Activated CD4-positive, CD25-positive, alpha-beta regulatory T cell (primary cell): ENCODE measurements at places on chromosomes 3 and 15.

GRCh38 chr15:96356494-96357455, 26.3 kb downstream of the NR2F2 start:
- peak; percentile 47 for DNase-seq

GRCh38 chr3:151816091-151816604, 2.2 kb downstream of the AADAC start:
- DNase-seq = no peak

DNA sequence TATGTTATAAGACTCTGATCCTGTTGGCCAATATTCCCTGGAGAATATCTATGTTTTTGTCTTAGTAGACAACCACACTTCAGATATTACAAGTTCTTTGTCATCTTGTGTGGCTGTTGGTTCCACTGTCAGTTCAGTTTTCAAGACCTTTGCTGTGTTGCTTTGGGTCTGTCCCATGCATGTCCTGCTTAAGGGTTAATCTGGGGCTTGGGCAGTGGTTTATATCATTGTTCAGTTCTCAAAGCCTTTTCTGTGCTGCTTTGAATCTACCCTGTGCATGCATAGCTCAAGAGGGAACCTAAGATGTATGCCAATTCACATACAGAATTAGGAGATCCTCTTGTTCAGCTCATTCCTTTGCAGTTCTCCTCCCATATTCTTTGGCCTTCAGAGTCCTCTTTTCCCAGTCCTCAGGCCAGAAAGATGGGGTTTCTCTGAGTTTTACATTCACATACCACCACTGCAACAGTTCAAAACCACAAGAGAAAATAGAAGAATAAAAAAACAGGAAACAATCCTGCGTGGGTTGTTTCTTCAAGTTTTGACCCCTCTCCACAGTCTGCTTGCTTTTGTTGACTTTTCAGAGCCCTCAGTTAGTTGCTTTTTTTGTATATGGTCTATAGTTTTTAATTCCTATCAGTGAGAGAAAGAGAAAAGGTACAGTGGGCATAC, 21.6 kb downstream of the BUB1B start:
- DNase-seq = no peak

GRCh38 chr3:94429517-94429916, 366.7 kb downstream of the NSUN3 start:
- DNase-seq = no peak

DNA sequence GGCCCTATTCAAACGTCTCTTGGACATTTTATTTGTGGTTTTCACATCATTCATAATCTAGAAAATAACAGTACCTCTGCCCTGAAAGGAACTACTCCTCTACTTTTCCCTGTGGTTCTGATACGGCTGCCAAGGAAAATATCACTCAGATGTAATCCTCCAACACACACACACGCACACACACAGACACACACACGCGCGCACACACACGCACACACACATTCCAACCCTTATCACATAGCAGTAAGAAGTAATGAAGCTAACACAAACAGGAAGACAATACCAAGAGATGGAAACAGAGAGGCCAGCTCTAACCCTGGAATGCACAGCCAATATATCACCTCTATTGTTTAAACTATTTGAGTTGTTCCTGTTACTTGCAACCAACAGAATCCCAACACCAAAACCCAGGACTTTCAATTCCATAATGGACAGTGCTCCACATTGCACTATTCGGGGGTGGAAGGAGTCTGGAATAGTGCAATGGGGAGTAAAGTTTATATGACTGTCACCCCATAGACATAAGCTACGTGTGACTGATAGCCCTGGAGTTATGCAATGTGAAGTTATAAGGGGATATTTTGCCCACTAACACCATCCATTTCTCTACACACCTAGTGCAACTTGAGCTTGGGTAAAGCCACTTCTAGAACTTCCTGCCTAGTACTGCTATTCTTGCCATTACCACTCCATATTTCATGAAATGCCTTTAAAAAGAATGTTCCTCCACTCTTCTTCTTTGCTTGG, 71.3 kb upstream of the FNDC3B start:
- DNase-seq = no peak

- DNase-seq = peak; percentile 51
Observed at GRCh38 chr3:184016811-184017671, 643 bp downstream of the ABCC5 start.

DNA sequence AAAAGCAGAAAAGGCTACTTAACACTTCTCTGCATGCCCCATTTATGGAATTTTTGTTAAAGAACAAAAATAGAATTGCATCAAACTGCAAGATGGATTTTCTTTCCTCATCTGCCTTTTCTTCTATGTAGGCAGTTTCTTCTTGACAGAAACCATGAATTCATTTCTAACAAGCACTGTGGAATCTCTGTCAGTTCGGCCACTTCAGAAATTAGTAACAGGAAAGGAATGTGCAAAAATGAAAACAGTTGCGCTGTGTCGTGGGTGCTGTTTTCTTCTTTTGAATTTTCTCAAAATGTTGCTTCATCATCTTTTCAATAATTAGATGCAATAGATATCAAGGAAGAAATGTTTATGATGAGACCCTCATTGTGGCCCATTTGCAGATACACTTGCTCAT, 151.6 kb downstream of the FOXB1 start:
- DNase-seq = no peak

DNA sequence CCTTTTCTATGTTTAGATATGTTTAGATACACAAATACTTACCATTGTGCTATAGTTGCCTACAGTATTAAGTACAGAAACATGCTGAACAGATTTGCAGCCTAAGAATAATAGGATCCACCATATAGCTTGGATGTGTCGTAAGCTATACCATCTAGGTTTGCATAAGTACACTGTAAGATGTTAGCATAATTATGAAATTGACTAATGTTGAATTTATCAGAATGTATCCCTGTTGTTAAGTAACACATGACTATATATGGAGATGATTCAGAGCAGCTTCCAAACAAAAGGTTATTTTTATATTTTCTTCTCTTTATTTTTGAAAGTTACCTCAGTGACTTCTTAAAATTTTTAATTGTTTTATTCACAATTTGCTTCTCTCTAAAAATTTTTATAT, 2.4 kb downstream of the SLC28A2 start:
- DNase-seq = no peak

GRCh38 chr3:124441766-124442165, 288.5 kb upstream of the UMPS start:
- DNase-seq = no peak

DNA sequence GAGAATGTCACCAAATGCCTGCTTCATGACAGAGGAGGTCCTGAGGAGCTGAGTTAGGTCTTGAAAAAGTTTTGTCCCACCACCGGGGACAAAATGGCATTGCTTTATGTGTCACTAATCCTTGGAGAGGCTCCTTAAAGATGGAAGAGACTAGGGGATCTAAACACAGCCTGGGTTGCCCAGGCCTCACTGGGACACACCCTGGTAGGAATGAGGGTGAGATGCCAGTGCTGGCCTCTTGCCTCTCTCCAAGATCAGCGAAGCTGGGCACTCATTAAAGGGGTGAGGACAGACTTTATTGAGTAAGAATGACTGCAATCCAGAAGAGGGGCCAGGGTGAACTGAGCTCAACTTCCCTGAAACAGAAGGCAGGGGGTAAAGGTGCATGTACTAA, 58.5 kb upstream of the KLF13 start:
- no peak for DNase-seq

DNA sequence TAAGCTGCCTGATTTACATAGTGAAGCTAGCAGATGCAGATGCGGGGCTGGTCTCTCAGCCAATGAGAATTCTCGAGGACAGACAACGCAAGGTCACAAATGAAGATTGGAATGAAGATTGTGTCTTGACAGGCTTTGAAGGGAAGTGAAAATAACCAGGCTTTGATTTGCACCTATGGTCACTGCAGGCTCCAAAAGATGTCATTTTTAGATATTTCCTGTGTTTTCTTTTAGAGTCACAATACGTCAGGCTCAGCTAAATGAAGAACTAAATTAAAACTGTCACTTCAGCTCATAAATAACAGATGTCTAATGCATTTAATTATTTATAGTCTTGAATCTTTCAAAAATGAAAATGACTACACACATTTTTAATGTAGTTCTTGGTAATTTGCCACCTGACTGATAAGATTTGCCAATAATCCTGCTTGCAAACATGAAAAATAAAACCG, 99.5 kb downstream of the SQOR start:
- no peak for DNase-seq

- no peak for DNase-seq
Observed at GRCh38 chr15:51494411-51495314, 127.9 kb downstream of the DMXL2 start.

DNA sequence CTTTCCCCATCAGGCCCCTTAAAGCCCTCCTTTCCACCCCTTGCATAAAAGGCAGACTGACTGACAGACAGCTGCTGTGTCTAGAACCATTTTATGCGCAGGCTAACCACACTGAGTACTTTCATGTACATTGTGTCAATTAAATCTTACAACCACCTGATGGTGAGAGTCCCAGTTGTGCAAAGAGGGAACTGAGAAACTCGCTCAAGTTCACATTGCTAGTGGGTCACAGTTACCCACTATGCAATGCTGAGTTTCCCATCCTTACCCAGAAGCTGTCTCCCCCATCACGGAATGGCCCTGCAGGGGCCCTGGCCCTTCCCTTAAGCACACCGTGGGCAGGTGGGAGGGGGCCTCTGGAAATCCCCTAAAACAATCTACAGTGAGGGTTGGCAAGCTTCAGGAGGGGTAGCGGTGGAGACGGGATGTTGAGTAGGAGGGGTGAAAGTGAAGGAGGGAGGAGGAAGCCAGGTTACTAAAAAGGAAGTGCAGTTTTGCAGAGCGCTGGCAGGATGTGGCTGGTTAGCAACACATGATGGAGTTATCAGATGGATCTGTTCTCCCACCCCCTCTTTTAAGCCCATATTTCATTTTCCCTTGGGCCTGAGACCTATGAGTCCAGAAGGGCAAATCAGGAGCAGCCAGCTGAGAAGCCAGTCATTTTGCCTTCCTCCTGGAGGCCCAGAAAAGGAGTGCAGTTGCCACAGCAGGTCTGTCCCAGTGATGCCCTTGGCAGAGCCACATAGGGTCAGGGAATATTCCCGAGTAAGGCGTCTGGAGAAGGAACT, 30.0 kb downstream of the STARD5 start:
- DNase-seq = peak; percentile 45

GRCh38 chr3:185630182-185630622, 44.1 kb downstream of the SENP2 start:
- no peak for DNase-seq

DNA sequence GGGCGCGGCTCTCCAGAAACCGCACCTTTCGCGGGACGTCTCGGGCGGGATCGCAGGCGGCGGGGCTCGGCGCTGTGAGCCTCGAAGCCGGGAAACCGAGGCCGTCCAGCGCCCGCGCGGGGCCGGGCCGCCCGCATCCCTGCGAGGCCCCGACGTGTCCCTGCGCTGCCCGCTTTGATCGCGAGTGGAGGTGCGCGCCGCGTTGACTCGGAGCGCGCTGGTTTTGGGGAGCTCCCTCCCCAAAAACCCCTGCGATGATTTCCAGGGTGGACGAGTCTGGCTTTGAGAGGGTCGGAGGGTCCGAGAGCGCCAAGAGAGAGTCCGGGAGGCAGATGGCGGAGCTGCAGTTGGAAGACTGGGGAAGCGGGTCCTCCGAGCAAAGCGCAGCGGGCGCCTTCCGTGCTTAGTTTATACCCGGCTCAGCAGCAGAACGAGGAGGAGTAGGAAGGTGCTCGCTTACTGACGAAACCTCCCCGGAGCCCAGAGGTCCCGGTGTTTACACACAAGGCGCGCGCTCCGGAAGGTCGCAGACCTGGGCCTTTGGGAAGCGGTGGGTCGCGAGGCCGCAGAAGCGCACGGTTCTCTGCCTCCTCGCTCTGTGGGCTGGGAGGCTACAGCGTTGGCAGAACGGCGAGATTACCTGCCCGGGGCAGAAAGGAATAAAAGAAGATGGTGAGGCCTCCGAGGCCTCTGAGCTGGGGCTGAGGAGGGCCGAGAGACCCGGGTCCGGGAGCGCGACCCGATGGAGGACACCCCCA, 687 bp downstream of the ALDH1A3 start:
- DNase-seq = no peak

DNA sequence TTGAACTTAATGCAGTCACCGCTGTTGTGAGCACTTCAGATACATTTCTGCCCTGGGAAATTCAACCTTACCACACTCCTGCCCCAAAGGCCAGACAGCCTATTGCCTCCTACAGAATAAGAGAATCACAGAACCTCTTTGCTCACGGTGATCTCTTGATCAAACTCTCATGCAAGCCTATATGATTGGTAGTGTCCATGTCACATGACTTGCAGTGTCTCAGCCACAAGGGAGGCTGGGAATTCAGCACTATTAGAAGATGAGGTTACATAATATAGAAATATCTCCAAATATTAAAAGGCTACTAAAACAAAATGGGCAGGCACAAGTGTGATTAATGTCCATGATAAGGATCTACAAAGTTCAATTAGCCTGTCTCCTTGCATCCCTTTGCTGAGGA, 3.8 kb upstream of the PCOLCE2 start:
- DNase-seq = no peak

DNA sequence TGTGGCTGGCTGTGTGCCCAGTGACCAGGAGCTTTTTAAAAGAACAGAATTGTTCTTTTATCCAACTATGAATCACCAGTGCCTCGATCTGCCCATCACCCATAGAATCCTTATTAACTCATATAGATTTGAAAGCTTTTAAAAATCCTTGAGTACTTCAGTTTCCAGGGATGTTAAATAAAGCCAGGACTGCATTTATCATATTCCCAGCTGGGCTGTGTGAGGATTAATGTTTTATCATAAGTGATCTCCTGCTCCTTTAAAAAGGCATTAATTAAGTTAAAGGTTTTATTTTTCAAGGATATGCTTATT, 234.0 kb downstream of the MYRIP start:
- DNase-seq = no peak

GRCh38 chr3:50174947-50175524, 16.4 kb upstream of the GNAT1 start:
- no peak for DNase-seq

DNA sequence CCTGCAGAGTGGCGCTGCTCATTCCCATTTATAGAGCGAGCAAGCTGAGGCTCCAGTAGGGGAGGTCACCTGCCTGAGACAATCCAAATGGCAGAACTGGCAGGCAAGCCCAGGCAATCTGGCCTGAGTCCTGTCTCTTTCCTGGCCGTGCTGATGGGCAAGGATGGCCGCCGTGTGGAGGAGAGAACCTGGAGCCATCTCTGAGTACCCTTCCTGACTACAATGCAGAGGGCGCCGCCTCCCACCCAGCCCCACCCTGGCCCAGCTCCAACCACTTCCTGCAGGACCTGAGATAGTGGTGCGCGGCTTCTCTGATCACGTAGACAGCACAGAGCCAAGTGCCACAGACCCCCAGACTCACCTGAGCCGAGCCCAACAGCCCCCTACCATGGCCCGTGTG, 7.0 kb downstream of the TLR9 start:
- no peak for DNase-seq

GRCh38 chr3:187888701-187889100, 143.4 kb upstream of the BCL6 start:
- DNase-seq = no peak

- no peak for DNase-seq
Observed at GRCh38 chr3:185207931-185208746, 45.7 kb downstream of the EHHADH start.

DNA sequence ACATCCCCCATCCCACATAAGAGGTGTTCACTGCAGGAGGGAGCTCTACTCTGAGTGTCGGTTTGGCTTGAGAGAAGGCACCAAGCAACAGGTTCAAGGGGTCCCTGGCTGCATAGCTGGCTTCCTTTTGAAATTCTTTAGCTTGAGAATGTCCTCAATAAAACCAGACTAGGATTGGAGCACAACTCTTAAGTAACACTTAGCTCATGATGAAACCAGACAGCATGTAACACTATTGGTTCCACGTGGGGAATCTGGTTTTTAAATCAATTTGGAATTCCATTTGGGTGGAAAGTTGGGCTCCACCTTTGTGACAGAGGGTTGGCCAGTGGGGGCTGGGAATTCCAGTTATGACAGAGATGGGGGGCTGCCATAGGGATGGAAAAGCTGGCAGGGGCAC, 281.2 kb downstream of the TLE3 start:
- DNase-seq = no peak

GRCh38 chr15:95327661-95328060, 1002.8 kb upstream of the NR2F2 start:
- DNase-seq = no peak
